ENCODE measurements at places on chromosomes 1 and 21.

DNA sequence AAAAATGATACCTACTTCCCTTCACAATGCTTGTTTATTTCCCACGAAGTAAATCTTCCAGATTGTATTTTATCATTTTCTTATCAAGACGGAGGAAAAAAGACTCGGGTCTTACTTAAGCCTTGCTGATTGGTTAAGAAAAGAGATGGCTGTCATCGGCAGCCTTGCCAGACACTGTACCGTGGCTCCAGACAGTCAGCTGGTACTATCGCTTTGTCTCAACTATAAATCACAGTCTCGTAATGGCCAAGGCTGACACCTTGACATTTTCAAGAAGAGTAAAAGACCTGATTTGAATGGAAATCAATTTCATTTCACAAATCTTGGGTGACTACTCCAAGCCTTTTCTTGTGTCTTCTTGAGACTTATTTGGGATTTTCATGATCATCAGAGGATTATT, 868.0 kb downstream of the USP25 start:
- H3K27ac ChIP-seq: no peak overlapping the region
- no peaks in the 10 kb centered on the region for H3K4me1 ChIP-seq
- H3K27me3 ChIP-seq: no peaks in the 10 kb centered on the region
- H3K36me3 ChIP-seq: no peaks in the 10 kb centered on the region

DNA sequence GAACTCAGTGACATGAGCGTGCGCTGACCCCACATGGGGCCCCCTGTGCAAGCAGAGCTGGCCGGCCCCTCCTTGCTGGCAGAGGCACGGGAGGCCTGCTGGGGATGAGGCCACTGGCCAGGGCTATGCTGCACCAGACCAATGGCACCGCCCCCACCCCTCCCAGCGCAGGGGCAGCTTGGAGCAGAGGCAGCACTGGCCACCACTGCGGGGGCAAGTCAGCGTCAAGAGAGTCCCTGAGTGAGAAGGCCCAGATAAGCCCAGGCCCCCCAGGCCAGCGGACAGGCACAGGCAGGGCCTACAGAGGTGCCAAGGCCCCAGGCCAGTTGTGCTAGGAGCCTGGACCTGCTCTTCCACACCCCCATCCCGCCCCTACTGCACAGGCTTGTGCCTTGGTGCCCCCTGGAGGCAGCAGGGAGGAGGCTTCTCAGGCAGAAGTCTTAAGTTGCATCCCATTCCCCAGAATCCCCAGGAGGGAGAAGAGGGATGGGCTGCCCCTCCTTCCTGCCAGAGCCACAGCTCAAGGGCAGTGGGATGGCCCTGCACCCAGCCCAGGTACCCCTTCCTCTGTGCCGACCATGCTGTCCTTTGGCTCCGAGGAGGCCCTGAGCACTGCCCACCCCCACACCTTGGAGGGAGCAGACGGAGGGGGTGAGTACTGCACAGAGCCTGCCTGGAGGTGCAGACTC, 35.8 kb downstream of the EPHX1 start:
- H3K4me3 ChIP-seq: no peak overlapping the region
- no peaks in the 10 kb centered on the region for H3K27me3 ChIP-seq
- DNase-seq: peak; percentile 86
- H3K36me3 ChIP-seq: no peaks in the 10 kb centered on the region
- peak overlapping the region; percentile 0 for H3K27ac ChIP-seq

- H3K36me3 ChIP-seq: no peaks in the 10 kb centered on the region
- DNase-seq: no peak
- no peaks in the 10 kb centered on the region for H3K4me1 ChIP-seq
- no peak overlapping the region for H3K4me3 ChIP-seq
- H3K27ac ChIP-seq: no peak overlapping the region
Observed at GRCh38 chr1:238232084-238232710, 341.5 kb upstream of the ZP4 start.

- peaks cover 2% of the 10 kb centered on the region for H3K4me1 ChIP-seq
- DNase-seq: no peak
- H3K27ac ChIP-seq: no peak overlapping the region
- H3K4me3 ChIP-seq: no peak overlapping the region
Observed at GRCh38 chr1:207298636-207299398, 22.7 kb upstream of the CD55 start.

GRCh38 chr1:37890378-37891014, 31.1 kb upstream of the MTF1 start:
- H3K27me3 ChIP-seq: no peaks in the 10 kb centered on the region
- no peaks in the 10 kb centered on the region for H3K4me1 ChIP-seq
- no peak overlapping the region for H3K4me3 ChIP-seq
- H3K27ac ChIP-seq: no peak overlapping the region

DNA sequence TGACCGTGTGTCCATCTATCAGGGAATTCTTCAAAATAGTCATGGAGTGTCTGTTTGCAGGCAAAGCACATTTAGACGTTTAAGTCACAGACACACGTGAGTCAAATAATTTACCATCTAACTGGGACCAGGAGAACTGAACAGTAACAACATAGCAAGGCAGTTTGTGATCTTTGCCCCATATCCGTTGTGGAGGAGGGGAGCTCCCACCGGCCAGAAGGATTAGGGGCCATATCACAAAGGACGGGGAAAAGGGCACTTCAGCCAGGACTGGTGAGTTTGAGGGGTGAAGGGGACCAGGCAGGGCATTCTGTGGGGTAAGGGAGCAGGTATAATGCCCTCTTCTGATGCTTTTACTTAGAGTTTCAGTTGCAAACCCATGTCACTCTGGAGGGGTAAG, 22.9 kb downstream of the ELAPOR1 start:
- no peak overlapping the region for H3K4me3 ChIP-seq
- no peak overlapping the region for H3K27ac ChIP-seq
- no peaks in the 10 kb centered on the region for H3K4me1 ChIP-seq
- no peak for DNase-seq
- no peaks in the 10 kb centered on the region for H3K27me3 ChIP-seq
- no peaks in the 10 kb centered on the region for H3K36me3 ChIP-seq

- no peak overlapping the region for H3K4me3 ChIP-seq
- H3K27me3 ChIP-seq: no peaks in the 10 kb centered on the region
- no peak for DNase-seq
- H3K4me1 ChIP-seq: no peaks in the 10 kb centered on the region
Observed at GRCh38 chr1:110485725-110486124, 33.2 kb downstream of the KCNA10 start.

- H3K27me3 ChIP-seq: no peaks in the 10 kb centered on the region
- DNase-seq: no peak
- H3K4me1 ChIP-seq: no peaks in the 10 kb centered on the region
- H3K36me3 ChIP-seq: no peaks in the 10 kb centered on the region
- no peak overlapping the region for H3K27ac ChIP-seq
Observed at GRCh38 chr21:34817821-34818661, 149.2 kb downstream of the CLIC6 start.

- H3K4me1 ChIP-seq: no peaks in the 10 kb centered on the region
- H3K27ac ChIP-seq: no peak overlapping the region
- peak; percentile 10 for DNase-seq
Observed at GRCh38 chr1:4052657-4053056, 152.6 kb upstream of the C1orf174 start.

- no peaks in the 10 kb centered on the region for H3K27me3 ChIP-seq
- H3K36me3 ChIP-seq: no peaks in the 10 kb centered on the region
- H3K4me3 ChIP-seq: no peak overlapping the region
- H3K4me1 ChIP-seq: no peaks in the 10 kb centered on the region
- no peak overlapping the region for H3K27ac ChIP-seq
Observed at GRCh38 chr1:151897991-151898431, 11.3 kb downstream of the THEM4 start.

- H3K27ac ChIP-seq: no peak overlapping the region
- no peaks in the 10 kb centered on the region for H3K4me1 ChIP-seq
- H3K27me3 ChIP-seq: no peaks in the 10 kb centered on the region
- DNase-seq: peak; percentile 88
Observed at GRCh38 chr1:1290238-1290731, 10.0 kb downstream of the SCNN1D start.

- peak; percentile 83 for DNase-seq
- no peaks in the 10 kb centered on the region for H3K36me3 ChIP-seq
- no peak overlapping the region for H3K27ac ChIP-seq
- H3K27me3 ChIP-seq: no peaks in the 10 kb centered on the region
- H3K4me3 ChIP-seq: no peak overlapping the region
- peaks cover 2% of the 10 kb centered on the region for H3K4me1 ChIP-seq
Observed at GRCh38 chr1:229059671-229060539, 211.0 kb upstream of the RAB4A start.

GRCh38 chr1:10561955-10562354, 87.2 kb downstream of the PEX14 start:
- H3K27ac ChIP-seq: no peak overlapping the region
- no peak overlapping the region for H3K4me3 ChIP-seq
- H3K27me3 ChIP-seq: no peaks in the 10 kb centered on the region
- no peaks in the 10 kb centered on the region for H3K36me3 ChIP-seq
- no peaks in the 10 kb centered on the region for H3K4me1 ChIP-seq

GRCh38 chr1:220166853-220167252, 72.9 kb downstream of the IARS2 start:
- DNase-seq: no peak
- no peaks in the 10 kb centered on the region for H3K27me3 ChIP-seq
- H3K27ac ChIP-seq: no peak overlapping the region
- H3K4me3 ChIP-seq: no peak overlapping the region

- H3K4me3 ChIP-seq: no peak overlapping the region
- H3K36me3 ChIP-seq: no peaks in the 10 kb centered on the region
- H3K27ac ChIP-seq: no peak overlapping the region
Observed at GRCh38 chr1:167294528-167294927, 73.8 kb downstream of the POU2F1 start.
